ENCODE measurements at places on chromosomes 11 and 22.

DNA sequence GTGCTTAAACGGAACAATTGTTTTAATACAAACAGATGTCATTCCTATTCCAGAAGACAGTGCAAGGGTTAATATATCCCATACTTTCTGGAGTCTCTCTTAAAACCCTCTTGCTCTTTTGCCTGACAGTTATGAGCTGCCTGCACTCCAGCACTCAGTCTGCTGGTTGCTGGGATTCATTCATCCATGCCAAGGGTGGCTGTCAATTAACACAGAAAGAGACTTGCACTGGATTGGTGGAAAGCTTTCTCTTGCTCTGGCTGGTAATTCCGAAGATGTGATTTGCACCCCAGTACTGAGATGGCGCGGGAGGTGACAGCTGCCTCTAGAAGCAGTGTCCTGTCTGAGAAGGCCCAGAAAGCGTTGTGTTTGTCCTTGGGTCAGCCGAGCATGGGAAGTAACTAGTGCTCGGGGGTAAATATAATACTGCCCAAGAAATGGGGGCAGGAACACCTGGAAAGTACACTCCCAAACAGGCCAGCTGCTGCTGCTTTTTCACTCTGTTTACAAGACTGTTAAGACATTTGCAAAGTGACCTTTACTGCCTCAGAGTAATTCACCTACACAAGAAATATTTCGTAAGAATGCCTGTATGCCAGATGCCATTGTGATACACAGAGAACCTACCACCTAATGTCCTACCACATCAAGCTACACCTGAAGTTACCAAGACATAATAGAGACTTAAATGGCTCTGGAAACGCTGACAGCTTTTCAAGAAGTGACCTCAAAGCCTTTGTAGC, 20.5 kb downstream of the SCUBE2 start:
- no peak for DNase-seq

DNA sequence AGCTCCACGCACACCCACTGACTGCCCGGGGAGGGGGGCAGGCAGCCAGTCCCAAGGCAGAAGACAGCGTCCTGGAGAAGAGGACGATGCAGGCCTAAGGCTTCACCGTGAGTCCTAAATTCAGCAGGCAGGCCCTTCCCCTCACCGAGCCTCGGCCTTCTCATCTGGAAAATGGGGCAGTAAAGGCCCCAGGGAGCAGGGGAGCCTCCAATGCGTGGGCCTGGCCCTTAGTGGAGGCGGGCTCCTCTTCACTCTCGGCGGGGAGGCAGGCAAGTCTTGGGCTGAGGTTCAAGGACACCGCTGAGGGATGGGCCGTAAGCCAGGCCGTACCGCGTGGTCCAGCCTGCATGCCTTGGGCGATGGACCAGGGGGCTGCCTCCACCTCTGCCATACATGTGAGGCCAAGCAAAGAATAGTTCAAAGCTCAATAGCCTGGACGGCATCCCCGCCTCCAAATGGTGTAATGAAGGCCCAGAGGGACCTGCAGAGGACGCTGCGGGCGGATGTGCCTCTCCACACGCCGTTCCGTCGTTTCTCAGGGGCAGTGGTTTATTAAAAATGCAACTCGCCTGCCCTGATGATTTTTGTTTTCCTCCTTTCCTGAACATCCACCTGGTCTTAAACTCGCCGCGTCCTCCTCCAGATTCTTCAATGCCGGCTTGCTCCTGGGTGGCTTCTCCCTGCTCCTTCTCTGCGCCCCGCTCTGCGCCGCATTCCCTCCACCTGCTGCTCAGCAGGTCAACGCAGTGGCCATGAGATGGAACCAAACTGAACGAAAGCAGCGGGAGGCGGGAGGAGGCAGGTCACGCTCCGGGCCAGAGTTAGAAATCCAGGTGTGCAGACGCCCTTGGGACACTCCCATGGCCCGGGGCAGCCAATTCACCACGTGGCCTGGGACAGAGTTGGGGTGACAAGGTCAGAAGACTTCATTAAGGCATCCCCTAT, 627.8 kb downstream of the TBC1D22A start:
- no peak for DNase-seq

GRCh38 chr22:43957871-43958270, 2.6 kb downstream of the SAMM50 start:
- DNase-seq, result no peak

DNA sequence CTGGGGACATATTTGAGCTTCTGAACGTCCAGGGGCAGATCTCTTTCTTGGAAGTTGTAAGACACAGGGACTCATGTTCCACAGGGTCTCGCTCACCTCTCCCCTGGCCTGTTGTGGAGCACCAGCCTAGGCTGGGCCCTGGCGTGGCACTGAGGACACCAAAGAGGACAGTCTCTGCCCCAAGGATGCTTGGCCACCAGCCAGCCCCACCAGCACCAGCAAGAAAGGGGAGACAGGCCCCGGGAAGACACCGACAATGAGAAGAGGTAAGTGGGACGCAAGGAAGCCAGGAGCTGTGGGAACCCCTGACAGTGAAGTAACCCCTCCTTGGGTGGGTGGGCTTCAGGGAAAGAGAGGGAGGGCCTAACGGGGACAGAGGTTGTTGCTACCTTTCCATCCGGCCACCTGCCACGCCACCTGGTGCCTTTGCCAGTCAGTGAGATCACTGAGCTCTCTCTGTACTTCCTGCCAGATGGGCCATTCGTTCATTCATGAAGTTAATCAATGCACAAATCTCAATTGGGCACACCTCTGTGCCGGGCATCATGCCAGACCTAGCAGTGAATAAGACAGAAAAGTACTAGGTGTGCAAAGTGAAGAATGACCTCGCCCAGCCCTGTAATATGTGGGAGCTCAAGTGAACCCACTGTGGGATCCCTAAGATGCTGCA, 11.1 kb downstream of the APOL5 start:
- DNase-seq, result no peak

DNA sequence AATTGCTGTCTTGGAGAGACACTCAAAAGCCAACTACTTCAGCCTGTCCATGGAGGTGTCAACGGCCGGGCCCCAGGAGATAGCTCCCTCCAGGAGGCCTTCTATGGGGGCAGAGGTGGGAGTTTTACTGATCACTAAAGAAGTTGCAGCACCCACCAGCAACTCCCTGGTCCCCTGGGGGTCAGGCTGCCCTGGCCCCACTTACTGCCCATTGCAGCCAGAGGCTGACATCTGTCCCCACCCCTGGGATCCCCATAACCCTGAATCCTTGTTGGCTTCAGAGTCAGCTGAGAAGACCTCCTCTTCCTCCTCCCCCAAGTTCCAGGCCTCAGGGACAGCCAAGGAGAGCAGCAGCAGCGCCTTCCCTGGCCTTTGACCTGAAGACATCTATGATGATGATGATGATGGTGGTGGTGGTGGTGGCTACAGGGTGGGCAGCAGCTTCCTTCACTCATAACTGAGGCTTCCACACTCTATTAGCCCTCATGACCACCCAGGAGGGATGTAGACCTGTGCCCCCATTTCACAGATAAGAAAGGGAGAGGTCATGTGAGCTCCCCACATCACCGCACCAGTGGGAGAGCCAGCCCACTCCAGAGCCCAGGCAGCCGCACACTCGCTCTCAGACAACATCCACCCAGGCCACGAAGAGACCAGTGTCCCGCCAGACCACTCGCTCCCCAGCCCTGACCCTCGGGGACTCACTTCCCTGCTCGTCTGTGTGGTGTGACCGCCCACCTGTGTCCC, 43.8 kb upstream of the FGF3 start:
- DNase-seq, result no peak

- DNase-seq, result no peak
These were observed 138.9 kb downstream of the CD44 start for GRCh38 chr11:35277827-35278226.
